ENCODE measurements at places on chromosomes 2 and 18. TPM values are rescaled to one million over a fixed set of nuclear protein-coding genes. Genes with fewer than 3 reads are reported as not detected.

The SCN7A gene
- 216 TPM for total RNA-seq

DNA sequence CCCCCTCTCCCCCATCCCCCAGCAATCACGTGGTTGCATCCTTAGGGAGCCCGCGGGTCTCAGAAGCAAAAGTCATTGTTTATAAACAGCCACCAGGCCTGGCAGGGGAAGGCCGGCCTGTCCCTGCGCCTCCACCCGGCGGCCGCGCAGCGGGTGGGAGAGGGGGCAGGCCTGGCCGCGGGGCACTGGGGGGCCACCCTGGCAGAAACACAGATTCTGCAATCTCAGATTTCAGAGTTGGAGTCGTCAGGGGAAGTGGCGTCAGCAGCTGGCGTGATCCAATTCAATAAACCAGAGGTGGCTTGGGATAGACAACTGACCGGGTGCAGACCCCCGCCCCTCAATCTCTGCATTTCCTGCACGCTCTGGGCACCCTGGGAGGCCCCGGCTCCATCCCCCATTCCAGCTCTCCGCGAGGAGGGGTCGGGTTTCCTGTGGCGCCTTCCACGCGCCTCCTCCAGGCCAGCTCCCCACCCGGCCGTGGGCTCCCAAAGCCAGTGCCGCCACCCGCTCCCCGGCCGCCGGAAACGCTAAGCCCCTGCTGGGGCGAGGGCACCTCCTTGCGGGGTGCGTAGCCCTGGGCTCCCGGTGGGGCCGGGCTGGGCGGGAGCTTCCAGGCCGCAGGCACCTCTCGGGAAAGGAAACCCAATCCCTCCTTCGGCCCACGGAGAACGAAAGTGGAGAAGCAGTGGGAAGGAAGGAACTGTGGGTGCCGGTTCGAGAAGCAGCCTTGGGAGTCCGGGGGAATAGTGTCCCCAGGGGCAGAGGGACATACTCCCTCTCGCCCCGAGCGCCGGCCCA, 1.1 kb downstream of the BIN1 start:
- H3K4me3 ChIP-seq: peak overlapping the region; percentile 92
- no peaks in the 10 kb centered on the region for H3K27me3 ChIP-seq
- peak; percentile 76 for DNase-seq
- H3K36me3 ChIP-seq: no peaks in the 10 kb centered on the region

- no peak overlapping the region for H3K27ac ChIP-seq
- H3K4me1 ChIP-seq: peaks cover 18% of the 10 kb centered on the region
- H3K4me3 ChIP-seq: no peak overlapping the region
- H3K36me3 ChIP-seq: no peaks in the 10 kb centered on the region
- H3K27me3 ChIP-seq: no peaks in the 10 kb centered on the region
Observed at GRCh38 chr2:220157312-220157711, 529.9 kb downstream of the SLC4A3 start.

GRCh38 chr2:207930747-207931146, 94.6 kb downstream of the PLEKHM3 start:
- no peaks in the 10 kb centered on the region for H3K27me3 ChIP-seq
- peak; percentile 73 for DNase-seq
- peak overlapping the region; percentile 82 for H3K27ac ChIP-seq
- no peaks in the 10 kb centered on the region for H3K36me3 ChIP-seq
- H3K4me3 ChIP-seq: peak overlapping the region; percentile 37

- no peak overlapping the region for H3K27ac ChIP-seq
- H3K4me3 ChIP-seq: no peak overlapping the region
- H3K36me3 ChIP-seq: no peaks in the 10 kb centered on the region
- H3K27me3 ChIP-seq: no peaks in the 10 kb centered on the region
Observed at GRCh38 chr2:54549917-54550518, 93.9 kb downstream of the SPTBN1 start.

The SERPINB12 gene
- total RNA-seq: not detected

The NEU2 gene
- not detected for total RNA-seq

The MOGAT1 gene
- total RNA-seq: not detected

DNA sequence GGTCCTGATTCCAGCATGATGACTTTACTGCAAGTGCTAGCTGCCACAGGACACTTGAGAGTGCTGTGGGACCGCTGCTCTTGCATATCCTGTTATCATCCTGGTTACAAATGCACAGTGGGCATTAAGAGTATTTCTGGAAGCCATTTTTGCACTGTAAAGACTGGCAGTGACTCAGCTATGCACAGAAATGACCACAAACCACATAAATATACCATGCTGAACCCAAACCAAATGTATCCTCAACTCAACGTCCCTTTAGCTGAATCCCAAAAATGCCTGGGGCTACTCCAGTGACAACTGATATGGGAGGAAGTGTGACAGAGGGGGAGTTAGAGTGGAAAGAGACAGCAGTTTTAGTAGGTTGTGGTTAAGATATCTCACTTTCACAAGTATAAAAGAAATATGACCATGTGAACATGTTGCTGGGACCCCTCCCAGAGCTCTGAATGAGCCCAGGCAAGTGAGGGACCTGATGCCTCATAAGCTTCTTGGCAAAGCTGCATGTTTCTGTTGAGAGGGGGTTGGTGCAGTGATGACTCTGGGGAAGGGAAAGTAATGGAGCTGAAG, 37.3 kb downstream of the RHBDD1 start:
- H3K36me3 ChIP-seq: peaks cover 10% of the 10 kb centered on the region
- no peaks in the 10 kb centered on the region for H3K27me3 ChIP-seq
- no peak overlapping the region for H3K27ac ChIP-seq
- no peak overlapping the region for H3K4me3 ChIP-seq

The CRYGD gene
- total RNA-seq: not detected

DNA sequence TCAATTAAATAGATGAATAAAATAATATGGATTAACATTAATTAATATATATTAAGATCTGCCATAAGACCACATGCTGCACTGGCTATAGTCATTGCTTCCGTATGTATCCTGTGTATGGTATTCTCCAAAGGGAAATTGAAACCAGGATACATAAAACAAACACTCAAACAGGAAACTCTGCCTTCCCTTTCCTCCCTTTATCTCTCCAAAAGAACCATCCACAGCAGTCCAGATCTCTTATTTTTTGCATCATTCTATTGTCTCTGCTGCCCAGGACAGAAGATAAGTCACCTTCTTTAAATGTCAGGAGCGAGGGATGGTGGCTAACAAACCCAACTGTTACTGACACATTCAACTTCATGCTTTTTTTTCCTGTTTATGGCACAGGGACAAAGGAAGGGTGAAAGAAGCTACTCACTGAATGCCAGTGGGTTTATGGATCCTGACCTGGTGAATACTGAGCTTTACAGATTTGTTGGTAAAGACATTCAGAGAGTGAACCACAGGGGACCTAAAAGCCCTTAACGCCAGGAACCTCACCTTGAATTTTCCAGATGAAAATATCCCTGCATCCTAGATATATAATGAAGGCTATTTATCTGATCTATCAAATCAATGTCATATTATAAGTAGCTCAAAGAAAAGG, 67.5 kb downstream of the CSRNP3 start:
- DNase-seq: no peak
- H3K4me1 ChIP-seq: peaks cover 5% of the 10 kb centered on the region

GRCh38 chr2:45845566-45845965, 194.1 kb downstream of the PRKCE start:
- H3K4me3 ChIP-seq: no peak overlapping the region
- no peak overlapping the region for H3K27ac ChIP-seq
- H3K27me3 ChIP-seq: no peaks in the 10 kb centered on the region
- no peaks in the 10 kb centered on the region for H3K36me3 ChIP-seq
- peaks cover 25% of the 10 kb centered on the region for H3K4me1 ChIP-seq

The ZAP70 gene
- total RNA-seq: 1.3 TPM

The TRAF3IP1 gene
- 17.5 TPM for total RNA-seq

GRCh38 chr2:15331787-15332186, 229.3 kb downstream of the NBAS start:
- no peak overlapping the region for H3K27ac ChIP-seq
- no peaks in the 10 kb centered on the region for H3K4me1 ChIP-seq
- no peak for DNase-seq
- H3K36me3 ChIP-seq: peaks cover 23% of the 10 kb centered on the region

- no peak overlapping the region for H3K4me3 ChIP-seq
- H3K4me1 ChIP-seq: no peaks in the 10 kb centered on the region
- H3K27me3 ChIP-seq: peaks cover 7% of the 10 kb centered on the region
Observed at GRCh38 chr18:79010802-79011201, 31.2 kb downstream of the SALL3 start.

The CYBRD1 gene
- total RNA-seq: 202 TPM

The TMEM247 gene
- not detected for total RNA-seq

DNA sequence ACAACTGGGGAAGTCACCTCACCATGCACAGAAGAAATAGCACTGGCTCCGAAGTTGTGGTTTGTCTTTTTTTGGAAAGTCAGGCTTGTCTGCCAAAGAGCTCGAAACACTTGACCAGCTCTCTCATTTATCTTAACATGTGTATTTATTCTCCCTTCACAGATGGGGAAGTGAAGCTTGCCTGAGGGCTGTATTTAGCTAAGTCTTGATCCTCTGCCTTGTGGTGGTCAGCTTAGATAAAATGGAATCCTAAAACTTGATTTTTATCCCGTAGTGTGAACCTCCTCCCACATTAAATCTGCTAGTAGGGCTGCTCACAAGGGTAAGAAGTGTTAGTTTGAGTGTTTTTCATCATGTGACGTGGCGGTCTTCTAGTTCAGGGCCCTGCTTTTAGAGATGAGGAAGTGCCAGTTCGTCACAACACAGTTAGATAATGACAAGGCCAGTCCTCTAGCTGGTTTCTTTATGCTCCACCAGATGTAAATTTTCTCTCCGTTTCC, 89.7 kb downstream of the TMEM247 start:
- no peak overlapping the region for H3K4me3 ChIP-seq
- DNase-seq: no peak
- H3K27ac ChIP-seq: peak overlapping the region; percentile 72
- H3K4me1 ChIP-seq: peaks cover 96% of the 10 kb centered on the region

DNA sequence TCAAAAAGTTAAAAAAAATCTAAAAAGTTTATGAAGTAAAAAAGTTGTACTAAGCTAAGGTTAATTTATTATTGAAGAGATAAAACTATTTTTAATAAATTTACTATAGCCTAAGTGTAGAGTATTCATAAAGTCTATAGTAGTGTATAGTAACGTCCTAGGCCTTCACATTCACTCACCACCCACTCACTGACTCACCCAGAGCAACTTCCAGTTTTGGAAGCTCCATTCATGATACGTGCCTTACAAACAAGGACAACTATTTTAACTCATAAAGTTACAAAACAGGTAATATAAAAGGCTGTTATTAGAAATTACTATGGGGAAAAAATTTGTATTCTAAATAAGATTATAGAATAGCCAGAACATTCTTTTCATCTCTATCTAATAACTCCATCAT, 158.9 kb upstream of the FN1 start:
- H3K4me1 ChIP-seq: no peaks in the 10 kb centered on the region
- no peaks in the 10 kb centered on the region for H3K36me3 ChIP-seq
- no peak for DNase-seq
- H3K27me3 ChIP-seq: no peaks in the 10 kb centered on the region
- H3K27ac ChIP-seq: no peak overlapping the region

The STARD6 gene
- not detected for total RNA-seq

The CROCC2 gene
- total RNA-seq: not detected

GRCh38 chr18:5941890-5942289, 46.6 kb upstream of the TMEM200C start:
- H3K4me3 ChIP-seq: no peak overlapping the region
- H3K27ac ChIP-seq: no peak overlapping the region
- H3K36me3 ChIP-seq: no peaks in the 10 kb centered on the region
- H3K27me3 ChIP-seq: no peaks in the 10 kb centered on the region

The GPR35 gene
- total RNA-seq: 2.5 TPM

GRCh38 chr18:9737472-9738121, 29.5 kb downstream of the RAB31 start:
- no peak overlapping the region for H3K27ac ChIP-seq
- no peak overlapping the region for H3K4me3 ChIP-seq
- no peaks in the 10 kb centered on the region for H3K36me3 ChIP-seq

GRCh38 chr18:48655508-48655907, 116.7 kb downstream of the CTIF start:
- DNase-seq: no peak
- no peaks in the 10 kb centered on the region for H3K4me1 ChIP-seq
- no peak overlapping the region for H3K27ac ChIP-seq
- H3K36me3 ChIP-seq: no peaks in the 10 kb centered on the region
- H3K27me3 ChIP-seq: no peaks in the 10 kb centered on the region

GRCh38 chr2:162258686-162259085, 15.4 kb upstream of the FAP start:
- no peak for DNase-seq
- no peaks in the 10 kb centered on the region for H3K27me3 ChIP-seq
- no peaks in the 10 kb centered on the region for H3K36me3 ChIP-seq

The PIK3C3 gene
- 47.1 TPM for total RNA-seq

The C1GALT1C1L gene
- 1.8 TPM for total RNA-seq

DNA sequence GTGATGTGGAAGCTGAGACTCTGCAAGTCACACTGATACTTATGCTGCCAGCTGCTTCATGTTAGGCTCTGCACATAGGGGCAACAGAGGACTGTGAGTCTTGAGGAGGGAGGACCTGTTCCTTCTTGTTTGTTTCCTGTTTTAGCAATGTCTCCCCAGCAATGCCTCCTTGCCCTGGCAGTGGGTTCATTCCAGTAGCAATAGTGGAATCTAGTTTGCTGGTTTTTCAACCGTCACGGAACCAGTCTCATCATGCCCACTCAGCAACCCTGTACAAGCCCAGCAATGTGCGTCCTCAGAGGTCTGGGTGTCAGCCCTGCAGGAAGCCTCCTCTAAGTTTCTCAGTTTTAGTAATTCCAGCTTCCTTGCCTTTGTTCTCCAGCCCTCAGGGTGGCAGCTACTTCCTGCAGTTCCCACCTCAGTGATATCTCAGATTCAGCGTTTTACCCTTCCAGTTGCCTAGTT, 20.5 kb upstream of the ITGB6 start:
- no peak overlapping the region for H3K4me3 ChIP-seq
- H3K27ac ChIP-seq: no peak overlapping the region
- DNase-seq: no peak
- peaks cover 17% of the 10 kb centered on the region for H3K4me1 ChIP-seq
- no peaks in the 10 kb centered on the region for H3K27me3 ChIP-seq

- no peaks in the 10 kb centered on the region for H3K36me3 ChIP-seq
- H3K4me3 ChIP-seq: no peak overlapping the region
- no peak overlapping the region for H3K27ac ChIP-seq
- no peaks in the 10 kb centered on the region for H3K27me3 ChIP-seq
- peaks cover 13% of the 10 kb centered on the region for H3K4me1 ChIP-seq
Observed at GRCh38 chr18:9421901-9422327, 53.4 kb upstream of the RALBP1 start.

DNA sequence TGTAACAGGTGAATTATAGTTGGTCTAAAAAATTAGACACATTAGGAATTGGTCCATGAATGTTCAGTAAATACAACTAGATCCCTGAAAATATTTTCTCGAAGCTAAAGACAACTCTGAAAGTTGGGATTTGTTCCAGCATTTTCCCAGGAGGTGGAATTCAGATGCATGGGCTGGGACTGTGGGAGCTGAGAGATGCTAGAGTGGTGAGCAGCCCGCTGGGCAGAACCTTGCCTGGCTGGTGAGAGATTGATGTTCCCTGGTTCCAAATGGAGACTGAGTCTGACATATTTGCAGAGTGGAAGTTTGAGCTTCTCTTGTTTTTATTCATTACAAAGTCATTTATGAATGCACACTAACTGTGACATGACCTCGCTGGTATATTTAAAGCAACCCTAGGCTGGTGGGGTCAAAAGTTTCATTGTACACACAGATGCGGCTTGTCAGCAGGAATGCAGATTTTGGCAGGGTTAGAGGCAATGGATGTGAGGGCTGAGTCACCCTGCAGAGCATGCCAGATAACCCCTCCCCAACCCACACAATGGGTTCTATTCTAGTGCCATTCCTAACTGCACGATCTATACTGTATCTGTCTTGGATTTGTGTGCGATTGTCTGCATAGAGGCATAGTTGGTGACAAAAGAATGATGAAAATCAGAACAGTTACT, 23.5 kb upstream of the TMEM178A start:
- H3K36me3 ChIP-seq: no peaks in the 10 kb centered on the region
- no peak for DNase-seq
- no peaks in the 10 kb centered on the region for H3K27me3 ChIP-seq
- H3K27ac ChIP-seq: no peak overlapping the region

The SERPINB5 gene
- not detected for total RNA-seq
